NCI-H1105 (cell line): ENCODE measurements at places on chromosomes 3 and 15.

DNA sequence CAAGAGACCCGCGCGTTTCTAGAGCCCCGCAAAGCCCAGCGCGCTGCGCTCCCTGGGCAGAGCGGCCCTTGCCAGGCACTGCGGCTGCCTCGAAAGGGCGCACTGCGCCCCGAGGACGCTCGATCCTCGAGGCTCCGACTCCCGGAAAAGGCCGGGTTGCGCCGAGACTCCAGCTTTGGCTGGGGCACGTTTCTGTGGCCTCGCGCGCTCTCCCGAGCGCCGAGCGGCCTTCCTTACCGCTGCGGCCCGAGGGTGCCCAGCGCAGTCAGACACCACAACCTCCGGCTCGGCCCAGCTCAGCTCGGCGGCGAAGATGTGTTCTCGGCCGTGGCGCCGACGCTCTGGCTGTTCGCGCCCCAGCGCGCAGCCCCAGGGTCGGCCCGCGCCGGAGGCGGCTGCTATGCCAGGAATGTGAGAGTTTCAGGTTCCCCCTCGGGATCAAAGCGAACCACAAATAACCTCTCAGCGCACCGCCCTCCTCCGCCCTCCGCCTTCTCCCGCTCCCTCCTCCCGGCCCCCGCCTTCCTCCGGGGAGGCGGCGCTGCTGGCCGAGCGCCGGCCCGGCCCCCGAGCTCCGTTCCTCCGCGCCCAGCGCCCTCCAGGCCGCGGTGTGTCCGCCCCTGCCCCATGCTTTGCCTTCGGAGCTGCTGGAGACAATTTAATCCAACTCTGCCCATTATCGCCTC, at the start of gene AMOTL2:
Gene AMOTL2, minus strand, starts transcription at position 343 of the 686 bp plus-strand sequence. CDS start 3,014 bp downstream, outside the sequence.
- peak; percentile 92 for DNase-seq

GRCh38 chr3:17135696-17136095, 250.9 kb downstream of the PLCL2 start:
- DNase-seq, result no peak

DNA sequence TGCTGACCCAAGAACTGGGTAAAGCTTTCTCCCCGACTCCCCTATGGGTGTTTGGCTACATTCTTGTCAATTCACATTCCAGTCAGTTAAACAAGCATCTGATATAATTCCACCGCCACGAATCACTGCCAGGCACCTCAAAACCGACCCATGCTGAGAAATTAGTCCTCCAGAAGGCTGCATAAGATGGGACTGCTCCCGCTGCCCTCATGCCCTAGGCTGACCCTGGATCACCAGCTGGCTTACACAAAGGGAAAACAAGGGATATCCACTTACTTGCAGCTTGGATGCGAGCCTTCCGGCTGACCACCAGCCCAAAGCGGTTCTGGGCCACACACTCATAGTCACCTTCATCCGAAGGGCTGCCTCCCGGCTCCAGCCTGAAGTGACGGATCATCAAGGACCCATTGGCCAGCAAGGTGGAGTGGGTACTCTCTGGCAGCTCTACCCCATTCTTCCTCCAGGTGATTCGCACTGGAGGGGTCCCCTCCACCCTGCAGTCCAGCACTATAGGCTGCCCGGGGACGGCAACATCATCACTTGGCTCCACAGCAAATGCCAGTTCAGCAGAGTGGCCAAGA, 2.9 kb downstream of the IGDCC3 start:
- DNase-seq, result no peak

DNA sequence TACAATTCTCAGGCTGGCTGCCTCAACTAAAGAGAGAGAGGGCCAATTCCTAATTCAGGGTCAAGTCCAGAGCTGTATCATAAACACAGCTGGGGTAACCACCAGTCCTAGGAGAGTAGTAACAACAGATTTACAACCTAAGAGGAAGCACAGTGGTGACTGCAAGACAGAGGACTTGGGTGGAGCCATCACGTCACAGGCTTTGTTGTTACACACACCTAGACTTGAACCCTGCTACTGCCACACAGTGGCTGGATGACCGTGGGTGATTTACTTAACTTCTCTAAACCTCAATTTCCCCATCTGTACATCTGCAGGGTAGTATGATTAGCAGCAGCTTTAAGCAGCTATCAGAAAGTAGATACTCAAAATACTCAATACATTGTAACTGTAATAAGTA, 78.6 kb downstream of the MYLK start:
- DNase-seq, result no peak

GRCh38 chr3:179933080-179933479, 103.7 kb downstream of the PEX5L start:
- DNase-seq, result peak; percentile 70

- DNase-seq, result no peak
Observed at GRCh38 chr3:126581569-126581968, 22.8 kb upstream of the C3orf22 start.

DNA sequence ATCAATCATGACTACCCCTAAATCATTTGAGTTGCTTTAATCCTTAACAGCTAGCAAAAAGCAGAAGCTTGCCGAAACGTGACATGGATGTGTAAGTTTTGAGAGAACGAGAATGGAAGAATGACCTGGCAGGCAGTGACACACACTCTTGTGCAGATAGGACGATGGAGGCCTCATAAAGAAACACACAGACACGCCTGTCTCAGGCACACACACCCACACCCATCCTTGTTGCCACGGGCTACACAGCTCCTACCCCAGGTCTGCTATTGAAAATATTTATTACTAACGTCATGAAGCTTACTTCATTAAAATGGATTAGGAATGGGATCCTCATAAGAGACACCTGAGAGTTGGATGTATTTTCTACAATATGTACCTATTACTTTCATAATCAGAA, 8.5 kb downstream of the MYO5C start:
- DNase-seq, result no peak

GRCh38 chr3:132675408-132675807, 15.3 kb downstream of the UBA5 start:
- DNase-seq, result no peak

GRCh38 chr15:48466820-48467219, 135.6 kb downstream of the DUT start:
- DNase-seq, result no peak

DNA sequence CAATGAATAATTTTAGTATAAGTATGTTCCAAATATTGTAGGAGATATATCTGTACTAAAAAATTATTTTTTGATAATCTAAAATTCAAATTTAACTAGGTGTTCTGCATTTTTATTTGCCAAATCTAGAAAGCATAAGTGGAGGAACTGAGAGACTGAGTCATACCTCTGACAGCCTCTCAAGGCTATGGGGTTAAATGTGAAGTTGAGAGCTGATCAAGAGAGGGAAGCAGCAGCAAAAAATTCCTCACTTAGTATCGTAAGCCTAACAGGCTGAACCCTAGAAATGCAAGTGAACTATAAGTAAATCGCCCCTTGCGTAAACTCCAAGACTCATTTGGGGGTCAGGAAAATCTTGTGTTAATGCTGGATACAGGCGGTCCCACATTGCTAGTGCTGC, 12.8 kb upstream of the TOPAZ1 start:
- DNase-seq, result no peak

GRCh38 chr15:51270706-51271105, 67.7 kb downstream of the CYP19A1 start:
- DNase-seq, result no peak

DNA sequence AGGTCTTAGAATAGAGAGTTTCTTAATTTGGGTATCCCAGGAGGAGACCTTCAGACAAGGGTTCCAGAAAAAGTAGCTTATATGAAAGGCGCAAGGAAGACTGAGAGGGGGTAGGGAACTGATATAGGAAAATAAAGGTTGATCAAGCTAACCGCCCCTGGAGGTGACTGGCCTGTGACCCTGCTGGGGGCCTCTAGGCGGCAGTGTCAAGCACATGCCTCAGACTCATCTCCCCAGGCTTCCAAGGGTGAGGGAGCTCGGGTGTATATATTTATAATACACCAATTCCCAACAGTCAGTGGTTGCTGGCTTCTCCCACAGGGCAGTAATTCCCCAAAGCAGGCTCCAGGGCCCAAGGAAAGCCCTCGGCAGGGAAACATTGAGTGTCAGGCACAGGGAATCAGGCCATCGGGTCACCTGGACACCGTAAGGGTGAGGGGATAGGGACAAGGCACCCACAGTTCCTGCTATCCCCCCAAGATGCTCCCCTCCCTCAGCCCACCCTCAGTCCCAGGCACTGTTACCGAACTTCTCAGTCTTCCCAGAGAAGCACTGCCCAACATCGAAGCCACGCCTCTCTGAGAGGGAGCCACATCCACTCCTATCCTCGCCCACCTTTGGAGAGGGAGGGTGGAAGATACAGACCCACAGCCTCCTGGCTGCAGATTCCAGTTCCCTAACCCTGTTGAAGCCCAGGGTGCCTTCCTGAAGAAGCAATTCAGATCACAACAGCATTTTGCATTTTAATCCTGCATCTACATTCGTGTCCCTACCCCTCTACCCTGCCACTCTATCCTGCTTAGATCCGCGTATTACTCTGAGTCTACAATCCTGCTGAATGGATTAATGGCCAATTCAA, 19.5 kb upstream of the CAV3 start:
- no peak for DNase-seq

DNA sequence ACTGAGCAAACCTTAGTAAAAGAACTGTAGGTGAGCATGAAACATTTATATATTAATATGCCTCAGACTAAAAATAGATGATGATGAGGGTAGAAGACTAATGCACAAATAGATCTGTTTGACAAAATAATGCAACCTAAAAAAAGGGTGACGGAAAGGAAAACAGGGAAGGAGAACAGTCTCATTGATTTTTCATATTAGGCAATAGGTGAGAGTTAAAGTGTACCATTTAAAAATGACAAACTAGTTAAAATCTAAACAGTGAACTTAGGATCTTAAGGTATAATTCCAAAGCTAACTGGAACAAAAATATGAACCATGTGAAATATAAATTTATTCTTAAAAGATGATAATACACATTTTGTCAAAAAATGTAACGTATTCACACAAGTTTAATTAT, 1347.6 kb downstream of the SI start:
- no peak for DNase-seq
